ENCODE measurements at places on chromosomes 4 and X.
A peak's percentile ranks its signal among the peaks of the same experiment; 100 is the strongest.

DNA sequence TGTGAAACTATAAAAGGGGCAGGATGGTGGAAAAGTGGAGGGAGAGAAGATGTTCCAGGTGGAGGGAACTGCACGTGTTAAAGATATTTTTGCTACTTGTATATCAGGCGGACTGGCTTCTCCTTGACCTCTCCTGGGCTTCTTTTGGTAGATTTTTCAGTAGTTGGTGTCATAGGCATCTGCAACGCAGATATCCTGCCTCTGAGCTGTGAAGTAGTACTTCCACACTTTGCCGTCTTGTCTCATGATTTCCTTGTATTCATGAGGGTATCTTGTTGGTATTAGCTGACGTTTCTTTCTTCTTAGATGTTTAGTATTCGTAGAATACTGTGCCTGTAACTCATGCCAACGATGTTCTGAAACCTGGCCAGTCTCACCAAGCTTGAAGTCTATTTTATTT lies 81.0 kb downstream of the WWC2 start:
- no peak for DNase-seq

- no peak for DNase-seq
Measured at GRCh38 chrX:21949689-21950088, 9.2 kb downstream of the SMS start.

GRCh38 chrX:24371391-24371972 lies 11.0 kb downstream of the SUPT20HL1 start:
- peak; percentile 47 for DNase-seq

- no peak for DNase-seq
Measured at GRCh38 chrX:69564665-69565064, 51.2 kb upstream of the EDA start.

DNA sequence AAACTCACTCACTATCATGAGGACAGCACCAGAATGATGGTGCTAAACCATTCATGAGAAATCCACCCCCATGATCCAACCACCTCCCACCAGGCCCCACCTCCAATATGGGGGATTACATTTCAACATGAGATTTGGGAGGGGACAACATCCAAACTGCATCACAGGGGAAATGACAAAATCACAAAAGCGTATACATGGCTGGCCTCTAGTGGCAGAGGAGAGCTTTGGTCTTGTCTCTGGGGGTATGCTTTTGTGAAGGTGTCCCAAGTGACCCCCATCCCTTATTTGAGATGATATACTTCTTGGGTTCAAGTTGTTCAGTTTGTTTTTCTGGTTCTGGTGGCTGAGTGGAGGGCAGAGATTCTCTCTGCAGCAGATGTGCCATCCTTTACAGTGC lies 8.5 kb upstream of the SETD7 start:
- DNase-seq = no peak

- no peak for DNase-seq
Measured at GRCh38 chr4:35986537-35986936, 257.8 kb downstream of the ARAP2 start.

GRCh38 chr4:114180481-114180880 lies 201.0 kb upstream of the ARSJ start:
- peak; percentile 38 for DNase-seq

- DNase-seq = no peak
Measured at GRCh38 chr4:53924333-53925049, 139.9 kb downstream of the CHIC2 start.
